ENCODE measurements at places on chromosomes 5 and 9. TPM values are rescaled to one million over a fixed set of nuclear protein-coding genes. Genes with fewer than 3 reads are reported as not detected.

GRCh38 chr5:118980438-118980837 is 7.9 kb downstream of the DTWD2 start:
- DNase-seq = no peak

- no peak for DNase-seq
Observed at GRCh38 chr5:5209089-5209488, 69.0 kb downstream of the ADAMTS16 start.

GRCh38 chr5:147822686-147823491 is 8.6 kb downstream of the SPINK1 start:
- peak; percentile 32 for DNase-seq

DNA sequence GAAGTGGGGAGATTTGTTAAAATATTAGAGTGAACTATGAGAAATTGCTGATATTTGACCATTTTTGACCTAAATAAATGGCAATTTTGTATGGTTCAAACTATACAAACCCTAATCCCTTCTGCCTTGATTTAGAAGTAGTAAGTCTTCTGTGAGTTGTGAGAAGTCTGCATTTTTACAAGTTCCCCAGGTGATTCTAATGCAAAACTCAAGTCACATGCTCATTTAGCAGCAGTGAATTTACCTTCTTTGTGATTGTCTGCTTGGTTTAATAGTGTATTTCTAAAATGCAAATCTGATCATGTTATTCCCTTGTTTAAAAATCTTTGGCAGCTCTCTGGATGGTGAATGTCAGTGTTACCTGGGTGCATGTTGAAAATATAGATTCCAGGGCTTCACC is 2.8 kb downstream of the MEGF10 start:
- DNase-seq = no peak

DNA sequence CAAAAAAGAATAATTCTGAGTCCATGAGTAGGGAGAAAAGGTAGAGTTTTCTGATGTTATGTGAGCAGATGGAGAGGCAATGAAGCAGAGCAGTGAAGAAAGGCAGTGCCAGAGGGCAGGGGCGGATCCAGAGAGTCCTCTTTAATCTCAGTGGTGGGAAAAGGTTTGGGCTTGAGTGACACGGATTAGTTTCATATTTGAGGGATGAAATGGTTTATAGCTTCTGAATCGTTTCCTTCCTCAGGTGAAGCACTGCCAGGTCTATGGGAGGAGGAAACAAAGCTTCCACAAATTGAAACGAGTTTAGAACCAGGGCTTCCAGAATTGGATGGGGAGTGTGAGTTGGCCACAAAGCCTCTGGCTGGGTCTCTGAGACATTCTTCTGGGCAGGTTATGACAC is 517.0 kb upstream of the PAPPA start:
- DNase-seq = no peak

- no peak for DNase-seq
Observed at GRCh38 chr9:114107286-114108001, 8.4 kb upstream of the KIF12 start.

DNA sequence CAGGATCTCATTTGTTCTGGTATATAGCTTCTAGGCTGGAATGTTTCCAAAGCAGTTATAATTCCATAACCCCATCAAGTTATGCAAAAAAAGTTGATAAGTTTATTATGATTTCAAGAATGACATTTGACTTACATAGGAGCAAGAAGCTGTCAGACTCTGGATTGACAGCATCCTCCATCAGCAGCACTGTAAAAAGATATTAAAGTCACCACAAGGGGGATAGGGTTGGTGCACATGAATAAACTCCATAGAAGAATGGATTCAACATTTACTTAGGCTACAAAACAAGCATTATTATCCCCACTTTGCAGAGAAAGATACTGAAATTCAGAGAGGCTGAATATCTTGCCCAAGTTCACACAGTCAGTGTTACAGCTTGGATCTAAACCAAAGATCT is 208.9 kb upstream of the SLC30A5 start:
- DNase-seq = no peak

- no peak for DNase-seq
Observed at GRCh38 chr5:83042507-83042906, 34.7 kb downstream of the TMEM167A start.

DNA sequence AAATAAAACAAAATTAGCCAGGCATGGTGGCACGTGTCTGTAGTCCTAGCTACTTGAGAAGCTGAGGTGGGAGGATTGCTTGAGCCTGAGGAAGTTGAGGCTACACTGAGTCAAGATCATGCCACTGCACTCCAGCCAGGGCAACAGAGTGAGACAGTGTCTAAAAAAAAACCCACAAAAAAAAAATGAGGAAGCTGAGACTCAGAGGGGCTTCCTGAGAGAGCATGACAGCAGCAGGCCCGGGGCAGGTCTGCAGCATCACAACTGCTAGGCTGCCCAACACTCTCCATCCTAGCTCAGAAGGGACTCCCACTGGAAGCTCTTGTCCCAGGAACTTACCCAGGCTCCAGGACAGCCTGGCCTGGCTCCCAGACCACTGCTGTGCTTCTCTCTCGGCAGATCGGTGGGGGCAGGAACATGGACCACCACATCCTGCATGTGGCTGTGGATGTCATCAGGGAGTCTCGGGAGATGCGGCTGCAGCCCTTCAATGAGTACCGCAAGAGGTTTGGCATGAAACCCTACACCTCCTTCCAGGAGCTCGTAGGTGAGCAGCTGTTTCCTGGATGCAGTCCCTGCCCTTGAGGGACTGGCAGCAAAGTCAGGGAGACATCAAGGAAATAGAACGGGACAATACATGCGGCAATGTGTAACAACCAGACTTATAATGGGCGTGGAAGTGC is 19.1 kb downstream of the PTGS1 start:
- no peak for DNase-seq

DNA sequence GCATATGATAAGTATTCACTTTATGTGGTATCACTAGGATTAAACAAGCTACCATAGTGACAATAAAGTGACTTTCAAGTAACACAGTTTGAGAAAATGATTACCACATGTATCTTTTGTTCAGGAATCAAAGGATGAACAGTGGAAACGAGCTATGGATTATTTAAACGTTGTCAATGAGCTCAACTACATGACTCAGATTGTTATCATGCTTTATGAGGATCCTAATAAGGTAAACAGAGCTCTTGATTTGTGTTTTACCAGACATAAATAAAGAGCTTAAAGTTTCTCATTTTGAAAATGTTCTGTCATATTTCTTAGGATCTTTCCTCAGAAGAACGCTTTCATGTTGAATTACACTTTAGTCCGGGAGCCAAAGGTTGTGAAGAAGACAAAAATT is 57.4 kb downstream of the PPIP5K2 start:
- no peak for DNase-seq

GRCh38 chr9:13719981-13720676 is 440.6 kb upstream of the MPDZ start:
- DNase-seq = no peak

GRCh38 chr9:21778304-21778703 is 24.1 kb upstream of the MTAP start:
- DNase-seq = no peak

DNA sequence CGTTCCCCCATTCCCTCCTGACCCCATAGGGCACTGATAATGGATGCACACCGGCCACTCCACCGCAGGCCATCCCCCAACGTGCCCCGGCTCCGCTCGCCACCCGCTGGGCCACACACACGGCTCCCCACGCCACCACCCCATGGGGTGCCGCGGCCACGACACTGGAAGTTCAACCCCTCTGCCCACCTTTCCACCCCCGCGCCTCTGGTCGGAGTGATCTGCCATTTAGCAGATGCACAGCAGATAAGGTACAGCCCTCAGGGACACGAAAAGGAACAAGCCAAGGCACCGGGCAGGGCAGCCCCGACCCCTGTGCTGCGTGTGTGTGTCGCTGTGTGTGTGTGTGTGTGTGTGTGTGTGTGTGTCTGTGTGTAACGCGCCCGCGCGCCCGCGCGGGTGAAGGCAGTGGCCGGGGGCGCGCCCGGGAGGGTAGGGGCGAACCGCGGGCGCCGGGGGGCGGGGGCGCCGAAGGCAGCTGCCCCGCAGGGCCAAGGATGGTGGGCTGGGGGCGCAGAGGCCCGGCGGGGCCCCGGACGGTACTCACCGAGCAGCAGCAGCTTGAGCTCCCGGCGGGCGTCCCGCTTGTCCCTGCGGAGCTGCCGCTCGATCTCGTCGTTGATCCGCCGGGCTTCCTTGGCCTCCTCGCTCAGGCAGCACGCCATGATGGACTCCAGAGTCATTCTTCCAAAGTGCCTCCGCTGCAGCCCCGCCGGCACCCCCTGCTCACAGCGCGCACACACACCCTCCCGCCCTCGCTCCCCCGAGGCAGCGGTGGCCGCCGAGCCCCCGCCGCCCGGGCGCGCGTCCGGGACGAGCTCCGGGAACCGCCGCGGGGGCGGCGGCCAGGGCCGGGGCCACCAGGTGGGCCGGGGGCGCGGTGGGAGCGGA is 813 bp downstream of the GNAQ start:
- no peak for DNase-seq

GRCh38 chr9:121735065-121735792 is 83.8 kb downstream of the DAB2IP start:
- no peak for DNase-seq

- peak; percentile 96 for DNase-seq
Observed at GRCh38 chr5:72452515-72453245, 54.5 kb downstream of the ZNF366 start.

DNA sequence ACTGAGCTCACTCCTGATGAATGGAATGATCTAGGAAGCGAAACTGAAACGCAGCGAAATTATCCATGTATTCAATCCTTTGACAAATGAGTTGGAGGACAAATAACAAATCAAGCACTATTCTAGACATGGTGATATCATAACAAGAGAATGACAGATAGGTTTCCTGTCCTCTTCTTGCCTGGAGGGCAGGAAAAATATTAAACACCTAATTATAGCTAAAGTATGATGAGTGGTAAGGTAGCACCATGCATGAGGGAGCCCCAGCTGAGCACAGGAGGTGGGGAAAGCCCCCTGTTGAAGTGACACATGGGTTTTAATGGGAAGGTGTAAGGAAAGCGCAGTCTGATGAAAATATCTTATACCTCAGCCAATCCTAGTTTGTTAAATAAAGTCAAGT is 225.2 kb downstream of the NPR3 start:
- no peak for DNase-seq

DNA sequence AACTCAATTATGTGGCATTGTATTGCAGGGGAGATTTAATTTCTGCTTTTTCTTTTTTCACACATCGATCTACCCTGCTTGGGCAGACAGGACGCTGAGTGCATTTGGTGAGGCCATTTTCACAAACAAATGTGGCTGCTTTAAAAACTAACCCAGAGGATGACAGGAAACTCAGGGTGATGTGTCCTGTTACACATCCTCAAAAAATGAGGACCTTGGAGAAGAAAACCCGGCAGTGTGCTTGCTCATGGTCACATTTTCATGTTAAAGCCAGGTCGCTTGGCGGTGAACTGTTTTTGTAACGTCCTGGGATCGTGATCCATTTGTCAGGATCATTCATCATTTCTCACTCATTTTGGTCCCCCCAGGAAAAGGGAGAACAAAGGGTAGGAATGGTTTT is 478.3 kb upstream of the ADAMTS16 start:
- DNase-seq = no peak

- no peak for DNase-seq
Observed at GRCh38 chr5:3394891-3395599, 200.6 kb upstream of the IRX1 start.

DNA sequence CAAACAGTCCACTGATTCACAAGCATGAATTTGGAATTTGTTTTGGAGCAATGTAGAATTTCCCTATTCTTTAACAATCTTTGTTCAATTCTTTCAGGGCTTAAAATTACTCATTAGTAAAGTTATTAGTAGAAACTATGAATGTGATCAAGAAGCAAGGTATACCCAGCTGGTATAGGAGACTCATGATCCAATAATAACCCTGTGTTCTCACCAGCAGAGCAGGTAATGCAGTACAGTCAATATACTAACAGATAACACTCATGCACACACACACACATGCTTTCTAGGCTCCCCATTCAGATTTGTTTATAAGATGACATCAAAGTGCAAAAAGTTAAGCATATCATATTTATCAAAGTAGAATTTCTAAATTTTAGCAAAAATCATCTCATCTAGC is 445.2 kb downstream of the ELAVL2 start:
- no peak for DNase-seq

- DNase-seq = no peak
Observed at GRCh38 chr5:95969651-95970358, 8.2 kb upstream of the ELL2 start.

DNA sequence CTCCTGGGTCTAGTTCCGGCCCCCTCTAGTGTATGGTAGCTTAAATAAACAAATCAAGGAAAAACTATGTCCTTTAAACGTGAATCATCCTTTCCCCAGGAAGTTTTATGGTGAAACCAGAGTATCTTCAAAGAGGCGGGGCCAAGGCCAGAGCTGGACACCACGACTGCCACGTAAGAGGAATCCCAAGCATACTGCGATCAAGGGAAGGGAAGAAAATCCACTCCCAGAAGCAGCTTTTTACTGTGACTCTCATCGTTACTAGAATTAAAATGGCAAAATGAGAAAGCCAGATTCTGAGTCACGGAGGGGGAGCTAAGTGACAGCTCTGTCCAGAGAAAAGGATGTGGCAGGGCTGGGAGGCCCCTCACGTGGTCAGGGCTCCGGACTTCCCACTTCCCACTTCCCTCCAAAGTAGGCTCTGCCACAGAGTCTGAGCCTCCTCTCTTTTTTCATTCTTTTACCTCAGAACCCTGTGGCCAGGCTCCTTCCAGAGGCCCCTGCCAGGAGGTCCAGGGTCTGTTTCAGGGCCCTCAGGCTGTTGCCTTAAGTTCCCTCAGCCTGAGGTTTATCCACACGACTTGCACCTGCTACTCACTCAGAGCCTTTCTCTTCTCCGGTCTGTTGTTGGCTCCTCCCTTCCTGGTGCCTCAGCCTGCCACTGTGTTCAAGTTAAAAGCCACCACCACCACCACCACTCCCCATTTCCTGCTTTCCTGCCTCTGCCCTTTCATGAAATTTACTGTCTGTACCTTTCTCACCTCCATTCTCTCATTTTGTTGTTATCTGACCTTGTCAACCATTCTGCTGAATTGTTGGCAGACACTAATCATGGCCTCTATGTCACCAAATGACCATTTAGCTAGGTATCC is 1.4 kb upstream of the GLRX start:
- peak; percentile 26 for DNase-seq

- no peak for DNase-seq
Observed at GRCh38 chr5:137442660-137443059, 56.5 kb downstream of the SPOCK1 start.

TRIP13 gene
- 6.6 TPM for polyA plus RNA-seq

FBP1 gene
- polyA plus RNA-seq = 0.53 TPM

ARL14EPL gene
- not detected for polyA plus RNA-seq

TRMT10B gene
- 11.4 TPM for polyA plus RNA-seq

LRRC70 gene
- polyA plus RNA-seq = 3.6 TPM

RNF20 gene
- 35.7 TPM for polyA plus RNA-seq

Measured in forelimb muscle (tissue), 1 donor.